ENCODE measurements at places on chromosomes 6 and 20.

GRCh38 chr6:74073999-74074398, 378.0 kb downstream of the CD109 start:
- no peak for DNase-seq

GRCh38 chr6:77856391-77856790, 203.6 kb downstream of the MEI4 start:
- DNase-seq = no peak

DNA sequence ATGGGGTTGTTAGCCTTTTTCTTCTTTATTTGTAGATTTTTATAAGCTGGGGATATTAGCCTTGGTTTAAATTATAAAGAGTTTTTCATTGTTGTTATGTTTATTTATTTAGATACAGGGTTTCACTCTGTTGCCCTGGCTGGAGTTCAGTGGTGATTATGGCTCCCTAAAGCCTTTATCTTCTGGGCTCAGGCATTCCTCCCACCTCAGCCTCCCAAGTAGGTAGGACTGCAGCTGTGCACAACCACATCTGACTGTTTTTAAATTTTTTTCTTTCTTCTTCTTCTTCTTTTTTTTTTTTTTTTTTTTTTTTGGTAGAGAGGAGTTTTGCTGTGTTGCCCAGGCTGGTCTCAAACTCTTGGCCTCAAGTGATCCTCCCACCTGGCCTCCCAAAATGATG, 80.9 kb downstream of the UBE3D start:
- DNase-seq = no peak

GRCh38 chr20:36815454-36816091, 42.0 kb upstream of the DSN1 start:
- DNase-seq = no peak

DNA sequence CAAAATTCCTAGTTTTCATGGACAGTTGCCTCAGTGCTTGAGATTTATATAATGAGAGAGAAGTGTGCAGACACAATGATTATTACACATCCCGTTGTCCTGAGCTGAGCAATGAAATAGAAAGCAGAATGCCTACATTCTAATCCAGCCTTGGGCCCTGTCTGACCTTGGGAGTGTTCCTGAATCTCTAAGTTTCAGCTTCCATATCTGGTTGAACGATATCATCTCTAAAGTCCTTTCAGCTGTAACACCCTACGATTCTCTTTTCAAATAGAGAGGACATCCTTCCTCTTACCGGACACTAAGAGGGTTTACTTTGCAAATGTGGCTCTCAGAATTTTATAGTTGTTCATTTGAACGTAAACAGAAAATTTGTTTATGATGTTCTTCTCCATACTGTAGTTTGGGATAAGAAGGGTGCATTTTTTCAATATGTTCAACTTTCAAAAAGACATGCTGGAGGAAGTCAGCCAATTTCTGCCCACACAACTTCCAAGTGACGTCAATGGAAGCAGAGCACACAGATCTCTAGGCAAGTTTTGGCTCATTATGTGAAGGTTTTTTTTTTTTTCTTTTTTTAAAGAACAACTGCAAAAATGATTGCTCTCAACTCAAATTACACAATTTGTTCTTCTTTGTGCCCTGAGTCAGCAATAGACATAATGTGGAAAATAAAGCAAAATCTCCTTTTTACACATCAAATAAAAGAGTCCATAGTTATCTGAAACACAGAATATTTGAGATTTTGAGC, 50.4 kb downstream of the PDE7B start:
- DNase-seq = no peak

DNA sequence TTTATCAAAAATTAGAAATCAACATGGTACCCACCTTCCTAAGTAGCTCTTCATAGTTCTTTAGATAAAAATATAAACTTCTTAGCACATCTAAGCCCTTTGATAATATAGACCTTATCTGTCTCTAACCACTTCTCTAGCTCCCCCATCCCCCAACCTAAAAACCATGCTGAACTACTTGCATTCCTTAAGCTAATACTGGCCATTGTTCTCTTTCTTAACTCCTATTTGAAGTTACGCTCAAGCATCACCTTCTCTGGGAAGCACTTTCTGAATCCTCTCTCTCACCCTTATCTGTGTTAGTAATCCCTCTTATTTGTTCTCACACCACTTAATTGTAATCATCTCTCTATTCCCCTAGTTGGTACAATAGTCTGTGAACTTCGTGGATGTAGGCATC, 153.0 kb downstream of the PHF3 start:
- DNase-seq = no peak

- no peak for DNase-seq
These were observed 250.9 kb upstream of the JAG1 start for GRCh38 chr20:10924644-10925201.

DNA sequence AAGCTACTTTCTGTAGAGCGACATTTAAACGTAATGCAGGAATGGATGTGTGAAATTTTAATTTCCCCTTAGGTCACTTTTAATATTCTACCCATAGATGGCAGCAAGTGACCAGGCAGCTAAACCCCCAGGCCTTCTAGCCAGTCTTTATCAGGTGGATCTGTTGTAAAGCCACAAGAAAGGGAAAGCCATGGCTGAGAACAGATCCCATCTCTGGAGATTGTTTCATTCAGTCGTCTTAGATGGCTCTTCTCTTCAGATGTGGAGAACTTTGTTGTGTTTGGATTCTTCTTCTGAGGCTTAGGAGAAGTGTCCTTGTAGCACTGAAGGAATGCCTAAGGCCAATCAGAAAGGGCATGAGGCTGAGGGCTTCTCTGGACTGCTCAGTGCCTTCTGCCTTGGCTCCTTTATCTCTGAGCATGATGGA, 15.8 kb upstream of the RNF182 start:
- no peak for DNase-seq

DNA sequence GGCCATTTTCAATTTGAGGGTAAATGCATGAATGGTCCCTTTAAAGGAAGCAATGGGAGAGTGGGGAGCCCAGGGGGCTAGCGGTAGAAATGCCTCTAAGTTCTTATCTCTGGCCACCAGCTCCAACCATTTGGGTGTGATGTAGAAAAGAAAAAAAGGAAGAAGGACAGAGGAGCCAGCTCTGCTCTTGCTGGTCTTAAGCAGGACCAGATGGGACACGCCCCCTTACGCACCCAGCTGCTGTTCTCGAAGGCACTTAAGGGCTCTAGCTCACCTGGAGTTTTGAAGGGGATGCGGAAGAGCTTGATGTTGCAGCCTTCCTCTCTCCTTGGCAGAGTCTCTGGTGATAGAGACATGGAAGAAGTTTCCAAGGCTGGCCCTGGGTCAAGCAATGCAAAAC, 59.5 kb upstream of the RNF144B start:
- no peak for DNase-seq

GRCh38 chr6:128216917-128217316, 303.5 kb downstream of the PTPRK start:
- DNase-seq = no peak

- DNase-seq = no peak
These were observed 289.9 kb upstream of the TSHZ2 start for GRCh38 chr20:52682237-52682636.

DNA sequence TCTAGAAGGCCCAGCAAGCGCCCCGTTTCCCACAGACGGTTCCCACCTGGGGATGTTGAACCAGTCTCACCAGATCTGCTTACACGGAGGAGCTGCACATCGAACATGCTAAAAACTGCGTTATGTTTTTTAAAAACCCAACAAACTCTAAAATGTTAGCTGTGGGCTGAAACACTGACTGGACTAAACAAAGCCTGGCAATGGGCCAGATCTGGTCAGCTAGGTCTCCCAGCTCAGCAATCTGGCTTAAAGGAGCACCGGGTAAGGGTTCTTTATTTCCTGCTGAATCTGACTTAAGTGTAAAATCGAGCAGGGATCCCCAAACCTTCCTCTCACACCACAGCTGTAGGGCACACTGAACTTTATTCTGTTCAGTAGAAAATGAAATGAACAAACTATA, 156.9 kb downstream of the FOXC1 start:
- DNase-seq = no peak

- no peak for DNase-seq
These were observed 43.5 kb downstream of the TTI1 start for GRCh38 chr20:37989601-37990295.

- DNase-seq = no peak
These were observed 150.6 kb upstream of the SPACA1 start for GRCh38 chr6:87897013-87897412.

GRCh38 chr20:44653546-44653945, 2.0 kb upstream of the ADA start:
- DNase-seq = no peak

GRCh38 chr6:116011520-116011919, 49.2 kb downstream of the FRK start:
- DNase-seq = peak; percentile 8

DNA sequence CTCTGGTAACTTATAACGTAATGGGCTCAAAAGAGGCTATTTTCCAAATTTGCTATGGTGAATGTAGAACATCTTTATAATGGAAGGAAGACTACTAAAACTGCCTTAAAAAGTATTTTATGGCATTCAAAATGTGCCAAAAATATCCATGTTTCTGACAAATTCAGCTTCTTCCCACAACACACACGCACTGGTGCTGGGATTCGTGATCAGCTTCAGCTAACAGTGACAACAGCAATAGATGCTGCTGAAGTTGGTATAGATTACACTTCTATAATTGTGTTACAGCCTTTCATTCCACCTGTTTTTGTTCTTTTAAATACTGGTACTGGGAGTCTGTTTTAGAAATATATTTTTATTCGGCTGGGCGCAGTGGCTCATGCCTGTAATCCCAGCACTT, 19.0 kb downstream of the NUDT3 start:
- DNase-seq = no peak

- no peak for DNase-seq
These were observed 29.0 kb downstream of the MAS1 start for GRCh38 chr6:159919800-159920199.

DNA sequence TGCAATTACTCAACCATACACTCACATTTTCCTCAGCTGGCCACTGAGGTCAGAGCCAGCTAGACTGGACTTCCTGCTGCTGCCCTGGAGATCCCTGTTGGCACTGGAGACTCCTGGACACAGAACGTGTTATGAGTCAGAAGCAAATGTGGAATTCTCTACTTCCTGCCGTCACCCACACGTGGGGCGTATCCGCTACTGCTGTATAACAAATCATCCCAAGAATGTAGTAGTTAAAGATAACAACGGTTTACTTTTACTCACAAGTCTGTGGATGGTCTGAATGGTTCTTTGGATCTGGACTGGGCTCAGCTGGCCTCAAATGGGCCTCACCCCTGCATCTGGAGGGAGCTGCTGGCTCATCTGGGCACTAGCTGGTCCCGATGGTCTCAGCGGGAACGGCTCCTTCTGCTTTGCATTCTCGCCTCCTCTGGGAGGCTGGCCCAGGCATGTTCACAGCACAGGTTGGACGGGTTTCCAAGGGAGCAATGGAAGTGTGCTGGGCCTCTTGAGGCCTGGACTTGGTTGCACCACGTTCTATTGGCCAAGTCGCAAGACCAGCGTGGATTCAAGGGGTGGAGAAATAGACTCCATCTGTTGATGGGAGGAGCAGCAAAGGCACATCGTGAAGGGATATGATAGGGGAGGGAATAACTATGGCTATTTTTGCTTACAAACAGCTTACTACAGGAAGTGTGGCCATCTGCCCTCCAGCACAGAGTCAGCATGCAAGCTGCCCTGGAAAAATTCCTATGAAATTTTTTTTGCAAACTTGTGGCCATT, 118.5 kb downstream of the SNX5 start:
- DNase-seq = no peak

- DNase-seq = no peak
These were observed 145.6 kb downstream of the JARID2 start for GRCh38 chr6:15391500-15391899.

DNA sequence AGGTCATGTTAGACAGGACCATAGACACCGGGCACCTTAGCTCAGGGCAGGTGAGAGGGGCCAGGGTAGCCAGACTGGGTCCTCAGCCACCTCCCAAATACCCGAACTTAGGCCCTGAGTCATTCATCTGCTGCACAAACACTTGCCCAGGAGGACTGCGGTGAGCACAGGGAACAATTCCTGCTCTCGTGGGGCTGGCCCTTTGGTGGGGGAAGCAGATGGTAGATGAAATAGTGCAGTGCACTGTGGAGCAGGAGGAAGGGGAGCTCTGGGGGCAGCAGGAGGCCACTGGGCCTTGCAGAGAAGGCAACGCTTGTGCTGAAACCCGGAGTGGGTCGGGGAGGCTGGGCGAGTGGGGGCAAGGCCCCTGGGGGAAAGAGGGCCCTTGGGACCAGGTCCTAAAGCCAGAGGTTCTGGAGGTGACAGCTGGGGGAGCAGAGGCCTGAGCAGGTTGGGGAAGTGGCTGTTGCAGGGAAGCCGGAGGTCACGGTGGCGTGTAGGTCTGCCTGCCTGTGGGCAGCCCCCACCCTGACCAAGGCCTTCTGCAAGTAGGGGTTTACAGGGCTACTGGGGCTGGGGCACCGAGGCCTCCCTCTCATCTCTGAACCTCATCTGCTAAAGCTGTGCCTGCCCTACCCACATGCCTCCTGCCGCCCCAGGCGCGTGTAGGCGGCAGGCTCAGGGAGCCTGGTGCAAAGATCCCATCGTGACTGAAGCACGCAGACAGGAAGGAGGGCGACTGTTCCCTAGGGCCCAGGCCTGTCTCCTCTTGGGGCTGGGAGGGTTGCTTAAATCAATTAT, 4.7 kb upstream of the NPBWR2 start:
- DNase-seq = no peak

- no peak for DNase-seq
These were observed 19.8 kb downstream of the BFSP1 start for GRCh38 chr20:17511401-17511800.

- DNase-seq = no peak
These were observed 25.5 kb downstream of the PCK1 start for GRCh38 chr20:57586370-57586793.

DNA sequence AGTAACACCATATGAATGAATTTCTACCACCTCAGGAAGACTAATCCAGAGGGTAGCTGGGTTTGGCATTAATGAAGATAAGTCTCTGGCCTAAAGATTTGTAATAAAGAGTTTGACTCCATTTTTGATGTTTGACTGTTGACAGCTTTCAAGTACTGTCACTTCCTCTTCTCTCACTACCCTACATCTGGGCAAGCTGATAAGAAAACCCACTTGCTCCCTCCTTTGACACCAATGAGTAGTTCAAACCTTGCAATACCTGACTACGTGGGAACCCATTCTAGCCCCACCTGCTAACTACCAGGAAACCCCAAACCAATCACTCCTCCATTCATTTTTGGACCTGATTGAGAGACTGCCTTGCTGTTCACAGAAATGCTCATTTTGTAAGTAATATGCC, 621.5 kb downstream of the TENT5A start:
- no peak for DNase-seq

GRCh38 chr6:109076377-109076776, 18.3 kb downstream of the SESN1 start:
- DNase-seq = no peak

GRCh38 chr6:37021356-37022129, 16.1 kb downstream of the FGD2 start:
- peak; percentile 22 for DNase-seq

- peak; percentile 39 for DNase-seq
These were observed 2.0 kb downstream of the CEBPB start for GRCh38 chr20:50192364-50193198.

GRCh38 chr20:23050847-23051627, 1.6 kb upstream of the THBD start:
- no peak for DNase-seq

DNA sequence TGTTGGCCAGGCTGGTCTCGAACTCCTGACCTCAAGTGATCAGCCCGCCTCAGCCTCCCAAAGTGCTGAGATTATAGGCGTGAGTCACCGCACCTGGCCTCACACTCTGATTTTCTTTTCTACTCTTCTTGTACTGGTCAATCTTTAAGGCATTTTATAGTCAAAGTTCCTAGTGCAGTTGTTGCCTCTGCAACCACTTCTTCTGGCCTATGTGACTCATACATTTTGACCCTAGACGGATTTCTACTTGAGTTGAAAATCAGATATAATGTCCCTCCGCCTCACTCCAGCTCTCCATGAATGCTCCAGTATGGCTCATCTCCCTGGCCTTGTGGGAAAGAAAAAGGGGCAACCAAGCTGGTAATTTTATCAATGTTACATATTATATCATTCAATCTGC, 42.4 kb downstream of the TNFRSF21 start:
- DNase-seq = no peak
